ENCODE measurements at places on chromosomes 1 and 21.
A peak's percentile ranks its signal among the peaks of the same experiment; 100 is the strongest.

DNA sequence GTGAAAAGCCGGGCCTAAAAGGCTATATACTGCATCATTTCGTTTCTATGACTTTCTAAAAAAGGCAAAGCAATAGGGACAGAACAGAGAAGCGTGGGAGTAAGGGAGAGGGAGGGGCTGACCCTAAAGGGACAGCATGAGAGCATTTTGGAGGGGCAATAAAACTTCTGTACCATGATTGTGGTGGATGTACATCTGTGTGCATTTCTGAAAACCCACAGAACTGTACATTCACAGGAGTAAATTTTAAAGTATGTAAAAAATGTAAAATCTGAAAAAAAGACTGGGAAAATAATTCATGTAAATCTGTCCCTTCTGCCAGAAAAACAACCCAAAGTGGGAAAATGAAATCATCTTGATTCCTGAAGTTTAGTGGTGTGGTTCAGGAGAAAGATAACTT lies 235.4 kb downstream of the CENPF start:
- no peak for DNase-seq

- no peak for DNase-seq
Observed at GRCh38 chr1:90534116-90534515, 183.0 kb downstream of the BARHL2 start.

GRCh38 chr1:167548059-167548932 lies 5.3 kb downstream of the CREG1 start:
- no peak for DNase-seq

DNA sequence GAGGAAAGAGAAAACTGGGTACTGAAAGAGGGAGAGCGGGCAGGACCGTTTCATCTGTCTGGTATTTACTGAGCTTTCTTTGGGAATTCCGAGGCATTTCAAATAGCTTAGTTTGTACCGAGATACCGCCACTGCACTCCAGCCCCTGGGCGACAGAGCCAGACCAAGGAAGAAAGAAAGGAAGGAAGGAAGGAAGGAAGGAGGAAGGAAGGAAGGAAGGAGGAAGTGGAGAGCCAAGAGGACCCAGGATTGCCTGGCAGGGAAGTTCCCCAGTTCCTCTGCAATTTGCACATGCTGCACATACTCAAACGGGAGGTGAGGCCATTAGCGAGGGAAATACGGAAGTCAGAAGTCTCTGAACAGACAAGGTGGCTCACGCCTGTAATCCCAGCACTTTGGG lies 961 bp upstream of the FUCA1 start:
- no peak for DNase-seq

DNA sequence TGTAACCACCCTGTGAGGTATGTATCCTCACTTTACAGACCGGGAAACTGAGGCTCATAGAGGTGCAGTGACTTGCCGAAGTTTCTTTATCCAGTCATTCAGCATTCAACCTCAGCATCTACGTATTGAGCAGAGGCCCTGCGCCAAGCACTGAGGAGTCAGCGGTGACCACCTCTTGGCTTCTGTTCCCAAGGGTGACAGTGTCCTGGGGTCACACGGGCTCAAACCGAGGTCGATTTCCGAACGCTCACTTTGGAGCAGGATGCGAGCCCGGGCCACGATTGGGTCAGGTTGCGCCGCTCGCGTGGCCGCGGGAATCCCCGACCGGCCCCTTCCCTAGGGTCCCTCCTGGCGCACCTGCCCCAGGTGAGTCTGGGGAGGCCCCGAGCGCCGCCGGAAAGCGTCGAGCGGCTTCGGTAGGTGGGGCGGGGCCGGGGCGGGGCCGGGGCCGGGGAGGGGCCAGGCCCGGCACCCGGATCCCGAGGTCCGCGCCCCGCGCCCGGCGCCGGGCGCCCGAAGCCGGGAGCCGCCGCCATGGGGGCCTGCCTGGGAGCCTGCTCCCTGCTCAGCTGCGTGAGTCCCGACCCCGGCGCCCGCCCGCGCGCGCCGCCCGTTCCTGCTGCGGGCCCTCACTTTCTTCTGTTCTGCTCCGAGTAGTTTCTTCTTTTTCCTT lies at the start of gene SERINC2:
Gene SERINC2 (plus strand): TSS at position 482 of the 673 bp plus-strand sequence. CDS start 53 bp downstream, at position 535.
- no peak for DNase-seq

DNA sequence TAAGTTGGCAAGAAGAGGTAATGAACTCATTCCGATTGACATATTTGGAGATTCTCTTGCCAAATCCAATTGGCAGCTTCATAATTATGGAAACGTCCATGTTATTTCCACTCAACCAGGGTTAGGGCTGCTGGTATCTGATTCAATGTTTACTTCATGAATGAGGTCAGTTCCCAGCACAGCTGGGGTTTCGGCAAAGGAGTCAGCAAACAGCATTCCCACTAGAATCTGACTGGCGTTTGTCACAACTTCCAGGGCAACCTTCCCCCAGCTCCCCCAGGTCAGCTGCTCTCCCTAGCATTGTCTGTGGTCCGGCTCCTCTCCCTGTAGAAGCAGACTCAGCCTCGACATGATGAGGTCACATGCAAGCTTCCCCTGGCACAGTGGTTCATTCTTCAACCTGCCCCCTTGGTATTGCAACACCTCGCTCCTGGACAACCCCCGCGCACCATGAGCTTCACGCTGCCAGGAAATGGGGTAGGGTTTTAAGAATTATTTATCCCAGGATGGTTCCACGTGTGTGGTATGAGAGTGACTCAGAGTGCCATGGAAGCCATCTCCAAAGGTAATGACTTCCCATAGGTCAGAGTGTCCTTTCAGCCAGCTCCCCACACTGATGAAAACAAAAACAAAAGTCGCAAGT lies 100.7 kb upstream of the SLC25A33 start:
- DNase-seq = peak; percentile 69

GRCh38 chr1:28877132-28877781 lies 37.1 kb upstream of the EPB41 start:
- peak; percentile 41 for DNase-seq

- DNase-seq = no peak
Observed at GRCh38 chr1:8419172-8419571, 101.3 kb downstream of the SLC45A1 start.

GRCh38 chr1:116345843-116346242 lies 27.2 kb upstream of the ATP1A1 start:
- no peak for DNase-seq

DNA sequence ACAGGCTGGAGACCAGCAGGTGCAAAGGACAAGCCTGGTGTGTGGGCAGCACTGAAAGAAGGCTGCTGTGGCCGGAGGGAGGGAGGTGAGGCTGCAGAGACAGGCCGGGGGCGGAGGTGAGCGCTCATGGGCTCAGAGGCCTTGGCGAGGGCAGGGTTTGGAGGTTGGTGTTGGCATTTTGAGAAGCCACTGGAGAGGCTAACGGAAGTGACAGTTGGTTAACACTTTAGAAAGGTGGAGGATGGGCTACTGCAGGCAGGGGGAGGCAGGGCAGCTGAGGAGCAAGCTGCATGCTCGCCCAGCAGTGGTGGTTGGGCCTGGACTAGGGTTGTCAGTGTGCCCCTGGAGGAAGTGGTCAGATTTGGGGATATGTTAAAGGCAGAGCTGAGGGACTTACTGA lies 37.5 kb downstream of the QSOX1 start:
- DNase-seq = no peak

DNA sequence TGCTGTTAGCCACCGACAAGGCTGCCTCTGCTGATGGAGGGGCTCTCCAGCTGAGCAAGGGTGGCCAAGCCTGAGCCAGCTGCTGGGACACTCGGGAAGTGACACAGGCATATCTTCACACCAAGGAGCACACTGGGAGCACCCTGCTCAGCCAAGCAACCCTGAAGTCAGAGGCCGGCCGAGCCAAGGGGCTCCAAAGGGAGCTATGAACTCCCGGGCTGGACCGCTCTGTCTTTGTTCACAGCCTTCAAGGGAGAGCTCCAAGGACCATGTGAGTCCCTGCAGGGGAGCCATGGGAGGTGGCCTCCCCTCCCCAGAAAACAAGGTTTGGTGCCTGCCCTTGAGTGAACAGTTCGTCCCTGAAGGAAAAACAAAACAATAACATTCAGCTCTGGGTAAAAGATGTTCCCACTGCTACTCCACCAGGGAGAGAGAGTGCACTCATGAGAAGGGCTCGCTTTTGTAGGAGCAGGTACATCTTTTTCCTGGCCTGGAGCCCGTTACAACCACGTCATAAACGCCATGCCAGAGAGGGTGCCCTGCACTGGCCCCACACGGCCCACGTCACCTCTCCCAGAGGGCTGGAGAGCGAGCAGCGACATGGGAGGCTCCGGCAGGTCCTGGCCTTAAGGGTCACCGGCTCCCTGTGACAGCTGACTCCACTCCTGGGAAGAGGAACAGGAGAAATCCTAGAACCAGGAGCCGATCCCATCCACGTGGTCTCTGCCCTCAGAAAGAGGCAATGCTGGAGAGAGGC lies 56.3 kb upstream of the SLC25A33 start:
- no peak for DNase-seq

DNA sequence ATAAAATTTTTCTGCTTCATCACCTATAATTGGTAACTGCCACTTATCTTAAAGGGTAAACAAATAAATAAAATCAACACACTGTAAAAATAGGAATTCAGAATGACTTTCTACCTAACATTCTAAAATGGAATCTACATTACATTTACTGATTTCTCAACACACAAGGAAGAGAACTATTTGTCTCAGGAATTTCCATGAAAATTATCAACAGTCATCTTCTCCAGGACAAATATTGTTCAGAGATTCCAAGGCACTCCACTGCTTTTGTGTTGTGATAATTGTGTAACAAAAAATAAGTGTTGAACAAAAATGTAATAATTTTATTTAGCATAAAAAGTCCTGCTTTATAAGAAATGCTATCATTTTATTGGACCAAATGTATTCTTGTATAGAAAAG lies 7.3 kb downstream of the ODF2L start:
- no peak for DNase-seq

GRCh38 chr1:207897188-207897587 lies 13.7 kb downstream of the CD34 start:
- no peak for DNase-seq

GRCh38 chr1:113536182-113536780 lies 146.0 kb downstream of the MAGI3 start:
- DNase-seq = no peak

DNA sequence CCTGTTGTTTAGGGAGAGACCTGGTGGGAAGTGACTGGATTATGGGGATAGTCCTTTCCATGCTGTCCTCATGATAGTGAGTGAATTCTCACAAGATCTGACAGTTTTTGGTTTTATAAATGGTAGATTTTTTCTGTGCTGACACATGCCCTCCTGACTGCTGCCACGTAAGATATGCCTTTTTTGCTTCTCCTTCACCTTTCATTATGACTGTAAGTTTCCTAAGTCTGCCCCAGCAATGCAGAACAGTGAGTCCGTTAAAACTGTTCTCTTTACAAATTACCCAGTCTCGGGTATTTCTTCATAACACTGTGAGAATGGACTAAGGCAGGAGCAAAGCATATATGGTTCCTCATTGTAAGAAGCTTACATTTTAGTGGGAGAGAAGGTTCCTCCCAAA lies 1727.2 kb downstream of the NCAM2 start:
- DNase-seq = no peak

DNA sequence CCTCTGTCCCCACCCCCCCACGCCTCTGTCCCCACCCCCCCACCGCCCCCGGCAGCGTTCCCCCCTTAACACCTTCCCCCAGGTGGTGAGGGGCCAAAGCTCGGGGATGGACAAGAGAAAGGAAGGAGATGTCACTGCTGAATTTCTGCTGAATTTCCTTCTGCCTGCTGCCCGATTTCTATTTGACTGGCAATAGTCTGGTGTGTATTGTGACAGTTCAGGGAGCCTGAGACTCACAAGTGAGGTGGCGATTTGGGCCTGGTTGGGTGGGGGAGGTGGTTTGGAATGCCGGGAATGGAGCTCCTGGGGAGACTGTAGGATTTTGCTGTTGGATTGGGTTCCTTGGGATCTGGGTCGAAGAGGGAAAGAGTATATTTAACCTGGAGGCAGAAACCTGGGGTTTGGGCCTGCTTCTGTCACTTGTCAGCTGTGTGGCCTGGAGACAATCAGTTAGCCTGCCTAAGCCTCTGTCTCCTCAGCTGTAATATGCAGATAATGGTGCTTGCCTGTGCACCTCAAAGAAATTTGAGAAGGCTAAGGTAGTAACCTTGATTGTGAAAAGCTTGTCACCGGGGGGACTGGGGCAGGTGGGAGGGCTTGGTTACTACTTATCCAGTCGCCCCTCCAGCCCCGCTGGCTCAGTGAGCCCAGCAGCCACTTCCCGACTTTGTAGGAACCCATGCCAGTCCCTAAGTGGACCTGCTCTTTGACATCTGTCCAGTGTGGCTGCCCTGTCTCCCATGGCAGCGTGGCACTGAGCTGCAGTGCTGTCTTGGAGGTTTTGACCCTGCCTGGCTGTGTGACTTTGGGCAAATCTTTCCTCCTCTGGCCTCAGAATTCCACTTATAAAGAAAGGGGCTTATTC lies 7.7 kb upstream of the LMNA start:
- DNase-seq = no peak

DNA sequence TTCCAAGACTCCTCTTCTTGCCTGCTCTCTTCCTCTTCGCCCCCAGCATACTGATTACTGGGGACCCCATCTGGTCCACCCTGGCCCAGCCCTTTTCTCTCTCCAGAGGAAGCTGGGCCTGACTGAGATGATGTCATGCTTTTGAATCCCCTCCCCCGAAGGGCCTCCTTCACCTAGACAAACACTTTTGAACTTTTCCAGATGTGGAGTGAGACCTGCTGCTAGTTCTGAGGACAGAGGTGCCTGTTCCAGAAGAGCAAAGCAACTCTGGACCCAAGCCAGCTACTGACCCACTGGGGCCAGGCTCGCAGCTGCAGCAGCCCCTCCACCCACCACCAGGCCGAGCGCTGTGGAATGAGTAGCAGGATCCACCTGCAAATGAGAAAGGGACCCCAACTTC lies 8.4 kb downstream of the CD34 start:
- no peak for DNase-seq

- DNase-seq = no peak
Observed at GRCh38 chr1:85244271-85245061, 15.0 kb downstream of the C1orf52 start.

DNA sequence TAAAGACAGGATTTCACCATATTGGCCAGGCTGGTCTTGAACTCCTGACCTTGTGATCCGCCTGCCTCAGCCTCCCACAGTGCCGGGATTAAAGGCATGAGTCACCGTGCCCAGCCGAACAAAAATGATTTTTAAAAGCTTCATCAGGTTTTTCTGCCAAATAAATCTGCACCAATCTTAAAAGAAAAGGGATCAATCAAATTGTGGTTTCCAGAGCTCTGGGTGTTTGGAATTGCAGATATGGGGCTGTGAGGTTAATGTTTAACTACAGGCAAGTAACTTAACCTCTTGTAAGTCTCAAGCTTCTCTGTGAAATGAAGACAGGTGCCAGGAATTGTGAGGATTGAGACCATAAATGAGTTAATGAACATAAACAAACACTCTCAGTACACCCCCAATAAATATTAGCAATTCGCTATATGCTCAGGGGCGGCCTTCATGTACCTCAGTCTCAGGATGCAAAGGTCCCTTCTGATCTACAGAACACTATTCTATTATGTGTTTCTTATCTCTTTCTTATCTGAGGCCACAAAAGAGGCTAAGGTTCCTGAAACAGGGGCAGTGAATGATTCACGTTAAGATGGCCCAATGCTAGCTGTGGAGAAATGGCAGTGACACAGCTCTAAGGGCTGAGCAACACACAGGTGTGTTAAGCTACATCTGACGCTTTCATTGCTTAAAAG lies 7.1 kb upstream of the GNPAT start:
- DNase-seq = no peak

GRCh38 chr1:149903836-149904491 lies 4.6 kb downstream of the BOLA1 start:
- DNase-seq = no peak

Data from AG09319 (cell line).